Caco-2 (cell line): ENCODE measurements at places on chromosomes 11 and 22.

DNA sequence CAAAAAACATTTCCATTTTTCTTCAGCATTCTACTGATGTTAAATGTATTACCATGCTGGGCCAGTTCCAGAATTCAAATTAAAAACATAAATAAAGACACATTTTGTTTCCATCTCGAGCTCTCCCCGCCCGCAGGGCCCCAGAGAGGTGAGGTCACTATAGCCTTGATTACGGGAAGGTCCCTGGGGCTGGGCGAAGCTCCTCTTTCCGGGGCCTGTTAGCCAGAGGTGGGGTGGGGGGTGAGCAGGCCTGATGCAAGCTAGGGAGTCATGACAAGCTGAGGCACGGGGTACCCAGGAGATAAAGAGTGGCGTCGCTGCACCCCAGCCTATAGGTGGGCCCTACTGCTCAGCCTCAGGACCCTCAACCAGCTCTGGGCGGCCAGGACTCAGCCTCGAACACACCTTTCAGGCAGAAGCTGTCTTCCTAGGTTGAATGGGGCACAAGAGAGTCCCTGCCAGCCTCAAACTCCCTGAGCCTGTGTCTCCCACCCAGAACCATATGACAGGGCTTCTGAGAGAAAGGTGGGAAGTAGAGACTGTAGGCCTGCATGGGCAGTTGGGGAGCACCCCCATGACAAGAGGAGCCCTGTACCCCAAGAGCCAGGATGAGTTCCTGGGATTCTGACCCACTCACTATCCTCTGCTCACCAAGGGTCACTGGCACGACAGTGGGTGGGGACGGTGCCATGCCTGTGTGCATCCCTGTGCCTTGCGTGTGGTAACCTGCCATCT, 34.8 kb downstream of the KCNQ1OT1 start:
- no peak for DNase-seq

DNA sequence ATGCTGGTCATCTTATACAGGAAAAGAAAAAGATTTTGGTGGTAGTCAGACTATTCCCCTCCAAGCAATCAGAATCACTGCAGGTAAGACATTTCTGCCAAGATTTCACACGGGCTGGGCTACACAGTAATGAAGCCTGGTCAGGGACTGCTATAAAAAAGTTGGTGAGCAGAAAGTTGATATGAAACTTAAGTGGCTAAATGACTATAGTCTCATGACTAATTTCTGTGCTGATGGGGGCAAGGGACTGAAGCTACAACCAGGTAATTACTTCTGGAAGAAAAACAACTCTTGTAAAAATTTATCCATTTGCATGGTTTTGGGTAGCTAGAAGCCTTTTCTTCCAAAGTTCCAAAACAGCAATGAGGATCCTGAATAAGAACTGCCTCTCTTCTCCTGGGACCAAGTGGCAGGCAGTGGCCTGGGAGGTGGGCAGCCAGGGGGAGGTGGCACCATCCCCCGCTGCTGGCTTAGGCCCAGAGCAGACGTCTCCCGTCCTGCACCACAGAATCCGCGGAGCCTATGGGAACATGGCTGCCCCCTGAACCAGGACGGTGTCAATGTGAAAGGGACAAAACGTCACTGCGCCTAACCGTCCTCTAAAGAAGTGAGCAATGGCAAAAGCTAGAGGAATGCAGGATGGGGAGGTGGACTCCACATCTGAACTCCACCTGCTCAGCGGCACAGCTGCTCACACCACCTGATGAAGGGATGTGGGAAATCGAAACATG, 122.6 kb upstream of the LMO1 start:
- DNase-seq, result no peak

GRCh38 chr11:86374069-86374468, 618 bp upstream of the CCDC81 start:
- DNase-seq, result no peak

DNA sequence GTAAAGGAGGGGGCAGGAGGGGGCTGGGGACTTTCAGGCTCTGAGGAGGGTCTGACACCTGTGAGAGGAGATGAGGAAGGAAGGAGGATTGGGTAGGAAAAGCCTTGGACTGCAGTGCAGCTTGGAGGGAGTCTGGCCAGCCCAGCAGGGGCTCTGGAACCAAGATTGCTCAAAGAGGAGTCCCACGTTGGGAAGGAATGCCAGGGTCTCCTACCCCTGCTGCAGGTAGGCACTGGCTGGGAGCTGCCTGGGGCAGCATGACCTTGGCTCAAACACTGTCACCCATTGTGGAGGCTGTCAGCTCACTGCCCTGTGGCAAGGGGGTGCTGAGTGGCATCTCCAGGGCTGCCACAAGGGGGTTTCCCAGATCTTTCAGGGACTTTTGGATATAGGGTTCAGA, 94.5 kb downstream of the RPS6KA4 start:
- DNase-seq, result no peak

DNA sequence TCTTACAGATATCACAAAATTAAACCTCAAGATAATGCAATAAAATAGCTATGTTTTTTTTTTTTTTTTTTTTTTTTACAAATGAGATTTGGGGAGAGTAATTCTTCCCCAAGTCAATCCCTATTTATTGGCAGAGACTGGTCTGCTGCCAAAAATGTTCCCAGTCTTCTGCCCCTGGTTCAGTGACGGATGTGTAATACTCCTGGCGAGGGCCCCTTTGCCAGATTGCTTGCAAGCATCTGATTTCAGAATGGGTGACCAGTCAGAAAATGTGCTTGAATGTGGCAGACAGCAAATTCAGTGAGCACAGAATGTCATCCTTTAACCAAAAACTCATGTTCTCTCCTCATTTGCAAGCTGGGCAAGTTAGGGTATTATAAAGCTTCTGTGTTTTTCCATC, 363.8 kb upstream of the MTNR1B start:
- no peak for DNase-seq

DNA sequence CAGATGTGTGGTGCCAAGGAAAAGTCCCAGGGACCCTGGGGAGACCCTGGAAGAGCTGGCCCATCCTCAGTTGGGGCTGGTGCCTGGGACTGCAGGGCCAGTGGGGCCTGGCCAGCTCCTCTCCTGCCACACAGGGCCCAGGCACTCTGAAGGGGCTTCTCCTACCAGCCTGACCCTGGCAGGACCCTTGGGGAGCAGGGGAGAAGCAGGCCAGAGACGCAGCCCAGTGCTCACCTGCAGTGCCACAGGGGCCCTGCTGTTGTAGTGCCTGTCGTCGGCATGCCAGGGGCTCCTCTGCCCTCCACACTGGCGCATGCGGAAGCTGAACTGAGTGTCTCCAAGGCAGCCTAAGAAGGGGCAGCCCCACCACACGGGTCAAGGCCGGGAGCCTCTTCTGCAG, 9.1 kb downstream of the DENND6B start:
- DNase-seq, result no peak

GRCh38 chr22:18029686-18030267, 5.4 kb upstream of the MICAL3 start:
- no peak for DNase-seq

GRCh38 chr11:133726542-133726941, 118.8 kb downstream of the SPATA19 start:
- DNase-seq, result no peak

- DNase-seq, result no peak
Measured at GRCh38 chr11:131980888-131981668, 610.7 kb downstream of the NTM start.

DNA sequence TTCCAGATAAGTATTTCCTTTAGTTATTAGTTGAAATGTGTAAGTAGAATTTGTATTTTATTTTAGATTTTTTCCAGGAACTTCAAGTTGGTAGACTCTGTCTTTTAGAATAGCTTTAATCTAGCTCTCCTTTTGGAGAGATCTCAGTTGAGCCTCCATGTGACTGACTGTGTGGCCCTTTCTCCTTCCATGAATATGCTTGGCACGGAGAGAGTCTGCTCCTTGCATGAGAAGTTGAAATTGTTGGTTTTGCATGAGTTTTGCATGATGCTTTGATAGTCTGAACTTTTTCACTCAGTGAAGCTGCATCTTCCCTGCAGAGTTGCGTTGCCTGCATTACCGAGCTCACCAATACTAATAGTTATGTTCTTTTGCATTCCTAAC, 32.8 kb upstream of the CTTN start:
- DNase-seq, result no peak

GRCh38 chr11:69004411-69005182, 8.4 kb downstream of the MRGPRF start:
- no peak for DNase-seq

DNA sequence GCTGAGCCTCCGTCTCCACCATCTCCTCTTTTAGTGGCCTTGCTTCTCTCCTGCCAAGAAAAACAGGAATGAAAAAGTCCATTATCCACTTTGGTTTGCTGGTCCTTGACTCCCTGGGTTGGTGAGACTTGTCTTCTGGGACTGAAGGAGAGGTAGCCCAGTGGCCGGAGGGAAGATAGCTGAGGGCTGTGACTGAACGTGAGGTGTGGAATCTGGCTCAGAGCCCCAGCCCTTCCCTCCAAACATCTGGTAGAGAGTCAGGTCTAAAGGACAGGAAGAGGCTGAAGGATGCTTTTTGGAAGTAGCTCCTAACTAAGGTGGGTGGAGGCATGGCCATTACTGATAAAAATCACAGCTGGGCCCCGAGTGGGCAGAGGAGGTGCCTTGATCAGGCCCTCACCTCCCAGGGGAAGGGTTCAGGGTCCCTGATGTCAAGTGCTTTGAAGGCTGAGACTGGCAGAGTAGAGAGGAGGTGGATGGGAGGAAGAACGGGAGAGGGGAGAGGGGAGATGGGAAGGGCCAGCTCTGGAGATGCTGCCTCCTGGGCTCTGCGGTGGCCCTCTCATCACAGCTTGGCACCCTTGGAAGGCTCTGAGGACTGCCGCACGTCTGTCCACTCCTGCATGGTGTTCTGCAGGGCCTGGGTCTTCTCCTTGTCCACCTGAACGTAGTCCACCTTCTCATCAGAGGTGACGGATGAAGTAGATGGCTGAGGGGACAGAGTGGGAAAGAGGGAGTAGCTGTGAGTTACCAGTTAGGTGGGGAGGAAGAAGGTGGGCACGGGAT, 30.2 kb downstream of the USP35 start:
- no peak for DNase-seq

- DNase-seq, result no peak
Measured at GRCh38 chr11:124278261-124278660, 22.1 kb downstream of the OR8G5 start.

DNA sequence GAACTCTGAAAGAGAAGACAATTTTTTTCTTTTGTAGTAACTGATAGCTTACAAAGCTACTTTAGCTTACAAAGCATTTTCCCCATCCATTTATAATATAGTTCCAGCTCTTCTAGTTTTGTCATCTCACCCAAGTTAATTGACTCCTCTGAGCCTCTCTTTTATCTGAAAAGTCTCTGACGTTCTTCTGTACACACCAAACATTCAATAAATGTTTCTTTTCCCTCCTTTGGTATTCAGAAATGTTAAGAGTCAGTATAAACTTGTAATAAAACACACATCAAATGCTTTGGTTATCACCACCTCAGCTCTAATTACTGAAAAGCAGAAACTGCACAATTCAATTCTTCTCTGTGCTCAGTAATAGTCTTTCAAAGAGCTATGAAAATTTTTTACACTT, 5.9 kb downstream of the CCDC90B start:
- DNase-seq, result no peak

GRCh38 chr22:23146478-23147205, 1.4 kb downstream of the RAB36 start:
- no peak for DNase-seq

GRCh38 chr22:47340851-47341436, 578.5 kb downstream of the TBC1D22A start:
- DNase-seq, result no peak

- DNase-seq, result no peak
Measured at GRCh38 chr11:73047773-73048371, 94.2 kb downstream of the FCHSD2 start.

GRCh38 chr22:17281026-17281425, 61.8 kb upstream of the ADA2 start:
- no peak for DNase-seq

GRCh38 chr11:119251114-119251513, 45.0 kb downstream of the CBL start:
- no peak for DNase-seq

DNA sequence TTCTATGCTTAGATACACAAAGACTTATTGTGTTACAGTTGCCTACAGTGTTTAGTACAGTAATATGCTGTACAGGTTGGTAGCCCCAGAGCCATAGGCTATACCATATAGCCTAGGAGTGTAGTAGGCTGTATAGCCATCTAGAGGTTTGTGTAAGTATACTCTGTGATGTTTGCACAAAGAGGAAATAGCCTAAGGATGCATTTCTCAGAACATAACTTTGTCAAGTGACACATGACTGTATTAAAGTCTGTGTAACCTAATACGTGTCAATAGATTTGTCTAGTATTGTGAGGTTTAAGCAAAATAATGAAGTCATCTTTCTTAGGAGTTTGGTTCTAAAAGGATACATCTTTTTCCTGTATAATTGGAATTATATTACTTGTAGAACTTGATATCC, 5.5 kb downstream of the ZC3H12C start:
- DNase-seq, result no peak

DNA sequence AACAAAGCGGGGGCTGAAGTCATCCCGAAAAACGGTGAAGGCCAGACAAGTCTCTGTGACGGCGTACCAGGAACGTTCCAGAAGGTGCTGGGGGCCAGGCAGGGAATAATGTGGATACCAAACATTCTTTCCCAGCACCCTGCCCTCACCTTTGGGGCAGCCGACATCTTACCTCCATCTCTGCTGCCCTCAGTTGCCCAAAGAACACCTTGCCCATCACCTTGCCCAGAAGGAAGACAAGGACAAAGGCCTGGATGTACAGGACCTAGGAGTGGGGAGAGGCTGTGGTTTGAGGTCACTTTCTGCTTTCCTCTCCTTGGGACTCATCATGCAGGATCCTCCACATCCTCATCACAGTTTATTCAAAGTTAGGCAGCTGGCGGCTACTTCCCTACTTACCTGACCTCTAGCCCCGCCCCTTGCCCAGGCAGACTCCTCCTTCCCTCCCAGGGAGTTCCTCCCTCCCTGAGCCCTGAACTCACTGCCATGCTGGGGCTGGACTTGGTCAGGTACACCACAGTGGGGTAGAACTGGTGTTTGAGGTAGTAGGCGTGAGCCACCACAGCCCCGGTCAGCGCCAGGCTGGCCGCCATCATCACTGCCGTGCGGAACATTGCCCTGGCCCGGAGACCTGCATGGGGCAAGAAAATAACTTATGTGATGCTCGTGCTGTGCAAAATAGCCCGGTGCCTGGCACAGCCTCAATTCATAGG, 1.2 kb downstream of the SYVN1 start:
- DNase-seq, result peak; percentile 79

DNA sequence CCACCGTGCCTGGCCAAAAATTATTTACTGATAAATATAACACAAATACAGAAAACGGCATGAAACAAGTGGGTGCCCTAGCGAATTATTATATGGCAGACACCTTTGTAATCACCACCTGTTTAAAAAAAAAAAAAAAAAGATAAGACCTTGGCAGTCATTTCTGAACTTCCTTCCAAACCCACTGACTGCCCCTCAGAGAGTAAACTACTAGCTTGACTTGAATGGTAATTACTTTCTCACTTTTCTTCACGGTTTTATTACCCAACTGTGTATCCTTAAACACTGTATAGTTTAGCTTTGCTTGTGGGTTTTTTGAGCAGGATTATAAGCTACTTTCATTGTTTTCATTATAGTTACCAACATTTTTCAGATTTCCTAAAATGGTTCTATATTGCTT, 23.7 kb downstream of the SFI1 start:
- no peak for DNase-seq

GRCh38 chr22:45582955-45583320, 80.3 kb downstream of the FBLN1 start:
- DNase-seq, result no peak

GRCh38 chr11:113167599-113167998, 146.8 kb upstream of the TTC12 start:
- no peak for DNase-seq
